ENCODE measurements at places on chromosomes 5 and 9. TPM values are rescaled to one million over a fixed set of nuclear protein-coding genes. Genes with fewer than 3 reads are reported as not detected.

DNA sequence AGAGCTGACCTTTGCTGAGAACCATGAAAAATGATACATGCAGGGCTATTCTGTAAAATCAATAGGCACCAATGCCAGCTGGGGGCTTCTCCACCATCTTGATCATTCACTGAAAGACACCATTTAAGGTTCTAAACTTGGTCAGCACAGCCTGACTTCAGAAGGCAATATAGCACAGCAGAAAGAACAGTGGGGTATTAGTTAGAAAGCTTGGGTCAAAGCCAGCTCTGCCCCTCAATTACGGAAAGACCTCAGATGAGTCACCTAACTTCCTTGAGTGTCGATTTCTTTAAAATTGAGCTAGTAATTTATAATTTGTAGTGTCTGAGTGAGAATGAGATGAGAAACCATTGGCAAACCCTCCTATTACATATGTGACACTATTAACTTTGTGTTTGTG, 3.4 kb downstream of the TNC start:
- no peaks in the 10 kb centered on the region for H3K36me3 ChIP-seq
- no peak for DNase-seq
- no peak overlapping the region for H3K4me3 ChIP-seq
- peaks cover 71% of the 10 kb centered on the region for H3K27me3 ChIP-seq

GRCh38 chr5:179817470-179817840, 3.2 kb upstream of the SQSTM1 start:
- no peak overlapping the region for H3K27ac ChIP-seq
- peak overlapping the region; percentile 63 for H3K4me3 ChIP-seq
- DNase-seq, result no peak

- no peaks in the 10 kb centered on the region for H3K36me3 ChIP-seq
- DNase-seq, result no peak
- no peaks in the 10 kb centered on the region for H3K4me1 ChIP-seq
Measured at GRCh38 chr5:149389552-149390495, 10.7 kb upstream of the IL17B start.

GRCh38 chr9:95383185-95383676, 65.7 kb upstream of the FANCC start:
- H3K36me3 ChIP-seq, result no peaks in the 10 kb centered on the region
- no peak for DNase-seq
- peaks cover 22% of the 10 kb centered on the region for H3K27me3 ChIP-seq

DNA sequence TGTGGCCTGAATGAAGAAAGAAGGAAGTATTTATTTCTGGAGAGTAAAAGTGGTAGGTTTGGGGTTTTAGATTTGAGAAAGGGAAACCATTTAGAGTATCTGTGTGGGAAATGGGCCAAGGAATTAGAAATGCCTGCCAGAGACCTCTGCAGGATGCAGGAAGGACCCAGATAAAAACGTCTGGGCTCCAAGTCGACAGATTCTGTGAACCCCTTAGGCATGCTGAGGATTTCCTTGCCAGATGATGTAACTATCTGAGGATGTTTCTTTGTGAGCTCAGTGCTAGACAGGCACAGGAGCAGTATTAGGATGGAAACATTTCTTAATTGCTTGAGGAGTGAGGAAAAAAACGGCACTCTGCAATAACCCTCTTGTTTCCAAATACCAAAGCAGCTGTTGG, 251.8 kb upstream of the DMRT1 start:
- H3K36me3 ChIP-seq, result no peaks in the 10 kb centered on the region
- no peaks in the 10 kb centered on the region for H3K27me3 ChIP-seq
- no peak for DNase-seq
- H3K27ac ChIP-seq, result peak overlapping the region; percentile 31
- no peak overlapping the region for H3K4me3 ChIP-seq

- no peaks in the 10 kb centered on the region for H3K36me3 ChIP-seq
- no peaks in the 10 kb centered on the region for H3K4me1 ChIP-seq
- no peaks in the 10 kb centered on the region for H3K27me3 ChIP-seq
- H3K4me3 ChIP-seq, result no peak overlapping the region
- no peak overlapping the region for H3K27ac ChIP-seq
Measured at GRCh38 chr9:120377268-120378159, 202.5 kb downstream of the CDK5RAP2 start.

- no peak overlapping the region for H3K4me3 ChIP-seq
- no peaks in the 10 kb centered on the region for H3K36me3 ChIP-seq
- H3K27me3 ChIP-seq, result no peaks in the 10 kb centered on the region
- H3K27ac ChIP-seq, result peak overlapping the region; percentile 5
Measured at GRCh38 chr5:96691503-96692303, 29.5 kb downstream of the CAST start.

- no peak overlapping the region for H3K27ac ChIP-seq
- no peak for DNase-seq
- H3K4me3 ChIP-seq, result no peak overlapping the region
Measured at GRCh38 chr9:69577123-69577522, 95.0 kb downstream of the APBA1 start.

DNA sequence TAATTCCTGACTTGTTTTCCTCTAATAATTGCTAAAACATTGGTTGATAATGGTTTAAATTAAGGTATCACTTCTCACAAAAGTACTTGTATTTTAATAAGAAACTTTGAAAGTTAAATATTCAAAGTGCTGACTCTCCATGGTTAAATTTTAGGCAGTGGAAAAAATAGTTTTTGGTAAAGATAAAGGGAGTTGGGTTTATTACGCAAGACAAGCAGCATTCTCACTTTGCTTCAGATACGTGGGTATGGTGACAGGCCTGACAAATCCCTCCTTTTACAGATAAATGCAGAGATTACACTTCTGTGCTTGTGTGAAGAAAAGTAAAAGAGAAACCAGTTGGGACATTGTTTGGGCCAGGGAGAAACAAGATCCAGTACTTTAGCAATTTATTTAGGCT, 14.5 kb upstream of the FAM170A start:
- DNase-seq, result no peak
- H3K4me1 ChIP-seq, result no peaks in the 10 kb centered on the region
- no peaks in the 10 kb centered on the region for H3K27me3 ChIP-seq
- no peak overlapping the region for H3K4me3 ChIP-seq

DNA sequence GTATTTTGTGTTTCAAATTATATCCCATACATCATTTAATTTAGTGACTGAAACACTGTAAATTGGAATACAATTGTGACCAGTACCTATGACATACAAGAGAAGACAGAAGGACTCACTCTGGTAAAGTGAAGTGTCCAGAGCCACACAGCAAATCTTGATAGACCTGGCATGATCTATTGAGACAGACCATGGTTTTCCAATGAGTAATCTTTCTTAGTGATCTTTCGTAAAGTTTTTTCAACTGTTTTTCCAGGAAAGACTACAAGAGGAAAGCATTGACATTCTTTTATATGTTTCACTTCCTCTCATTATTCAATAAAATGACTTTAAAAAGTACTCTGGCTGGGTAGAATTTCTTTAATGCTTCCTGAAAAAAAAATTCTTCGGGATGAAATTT, 43.3 kb upstream of the ALDH1A1 start:
- H3K36me3 ChIP-seq, result no peaks in the 10 kb centered on the region
- H3K27me3 ChIP-seq, result peaks cover 21% of the 10 kb centered on the region
- DNase-seq, result no peak
- peaks cover 9% of the 10 kb centered on the region for H3K4me1 ChIP-seq
- no peak overlapping the region for H3K4me3 ChIP-seq
- no peak overlapping the region for H3K27ac ChIP-seq

DNA sequence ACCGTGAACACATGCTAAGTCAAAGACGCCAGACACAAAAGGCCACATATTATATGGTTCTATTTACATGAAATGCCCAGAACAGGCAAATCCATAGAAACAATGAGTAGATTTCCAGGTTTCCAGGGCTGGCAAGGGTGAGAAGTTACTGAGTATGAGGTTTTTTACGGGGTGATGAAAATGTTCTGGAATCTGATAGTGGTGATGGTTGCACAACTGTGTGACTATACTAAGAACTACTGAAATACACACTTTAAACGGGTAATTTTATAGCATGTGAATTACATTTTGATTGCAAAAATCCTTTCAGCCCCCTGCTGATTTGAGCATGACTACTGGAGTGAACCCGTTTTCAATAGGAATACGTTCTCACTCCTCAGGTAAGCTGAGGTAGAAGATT, 46.7 kb upstream of the TBC1D9B start:
- no peaks in the 10 kb centered on the region for H3K27me3 ChIP-seq
- no peak overlapping the region for H3K27ac ChIP-seq
- DNase-seq, result no peak
- H3K4me1 ChIP-seq, result no peaks in the 10 kb centered on the region
- no peak overlapping the region for H3K4me3 ChIP-seq
- no peaks in the 10 kb centered on the region for H3K36me3 ChIP-seq

DNA sequence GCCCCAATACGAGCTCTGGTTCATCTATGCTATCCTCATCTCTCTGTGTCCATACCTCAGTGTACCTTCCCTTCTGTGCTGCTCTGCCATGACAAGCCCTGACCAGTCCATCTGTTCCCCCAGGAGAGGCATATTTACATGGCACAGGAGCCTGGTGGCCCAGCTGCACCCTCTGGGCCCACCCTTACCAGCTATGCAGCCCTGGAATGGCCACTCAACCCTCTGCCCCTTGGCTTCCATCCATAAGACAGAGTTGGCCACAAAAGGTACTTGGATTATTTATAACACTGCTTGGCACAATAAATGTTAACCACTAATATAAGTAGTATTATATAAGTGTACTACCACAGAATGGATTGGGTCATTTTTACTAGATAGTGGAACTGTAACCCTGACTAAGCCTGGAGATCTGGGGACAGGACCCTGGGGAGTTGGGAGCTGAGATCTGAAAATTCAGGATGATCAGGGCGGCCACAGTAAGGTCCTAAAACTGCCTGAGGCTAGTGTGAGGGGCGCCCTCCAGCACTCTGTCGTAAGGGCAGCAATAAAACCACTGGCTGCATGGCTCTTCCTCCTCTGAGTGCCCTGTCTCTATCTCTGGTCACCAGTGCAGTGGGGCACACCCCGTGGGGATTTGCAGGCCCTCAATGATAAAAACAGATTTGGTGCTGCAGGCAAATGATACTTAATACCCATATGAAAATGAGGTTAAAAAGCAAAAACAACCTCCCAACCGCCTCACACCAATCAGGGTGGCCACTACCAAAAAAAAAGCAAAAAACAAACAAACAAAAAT, 65.8 kb downstream of the SEMA4D start:
- H3K4me1 ChIP-seq, result peaks cover 90% of the 10 kb centered on the region
- no peak for DNase-seq
- peak overlapping the region; percentile 22 for H3K27ac ChIP-seq
- H3K4me3 ChIP-seq, result no peak overlapping the region

GRCh38 chr5:120919017-120919416, 454.9 kb downstream of the PRR16 start:
- no peaks in the 10 kb centered on the region for H3K27me3 ChIP-seq
- no peaks in the 10 kb centered on the region for H3K4me1 ChIP-seq
- H3K36me3 ChIP-seq, result no peaks in the 10 kb centered on the region
- no peak overlapping the region for H3K27ac ChIP-seq
- H3K4me3 ChIP-seq, result no peak overlapping the region
- DNase-seq, result no peak

GRCh38 chr9:116639251-116639741, 47.8 kb upstream of the TRIM32 start:
- H3K4me1 ChIP-seq, result no peaks in the 10 kb centered on the region
- H3K27ac ChIP-seq, result no peak overlapping the region
- H3K36me3 ChIP-seq, result no peaks in the 10 kb centered on the region
- no peak overlapping the region for H3K4me3 ChIP-seq
- DNase-seq, result no peak
- no peaks in the 10 kb centered on the region for H3K27me3 ChIP-seq

GRCh38 chr5:390623-391491, 52.1 kb upstream of the EXOC3 start:
- DNase-seq, result no peak
- peaks cover 29% of the 10 kb centered on the region for H3K36me3 ChIP-seq
- peaks cover 50% of the 10 kb centered on the region for H3K4me1 ChIP-seq
- peak overlapping the region; percentile 24 for H3K27ac ChIP-seq
- no peaks in the 10 kb centered on the region for H3K27me3 ChIP-seq
- H3K4me3 ChIP-seq, result peak overlapping the region; percentile 76

GRCh38 chr5:80608731-80609130, 38.7 kb upstream of the ANKRD34B start:
- no peak overlapping the region for H3K27ac ChIP-seq
- H3K4me1 ChIP-seq, result no peaks in the 10 kb centered on the region
- no peak overlapping the region for H3K4me3 ChIP-seq
- no peaks in the 10 kb centered on the region for H3K27me3 ChIP-seq

GRCh38 chr5:110968246-110969005, 103.1 kb upstream of the TSLP start:
- no peak overlapping the region for H3K27ac ChIP-seq
- no peak for DNase-seq
- peaks cover 6% of the 10 kb centered on the region for H3K27me3 ChIP-seq
- no peaks in the 10 kb centered on the region for H3K4me1 ChIP-seq
- H3K36me3 ChIP-seq, result peaks cover 1% of the 10 kb centered on the region
- H3K4me3 ChIP-seq, result no peak overlapping the region

DNA sequence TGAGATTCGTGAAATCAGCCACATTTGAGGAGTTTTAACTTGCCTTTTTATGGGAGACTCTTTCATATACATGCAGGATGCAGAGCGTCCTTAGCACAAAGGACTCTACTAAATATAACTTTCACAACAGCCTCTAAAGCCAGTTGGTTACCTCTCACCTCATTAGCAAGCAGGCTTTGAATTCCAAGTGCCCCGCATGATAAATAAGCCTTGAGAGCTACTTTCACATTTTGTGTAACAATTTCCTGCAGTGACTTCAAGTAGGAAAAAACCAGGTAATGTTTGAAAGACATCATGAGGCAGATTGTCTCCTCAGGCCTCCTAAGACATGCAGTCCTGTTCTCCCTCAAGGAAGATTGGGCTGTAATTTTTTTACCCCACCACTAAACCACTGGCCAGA, 50.5 kb downstream of the RALGPS1 start:
- DNase-seq, result no peak
- no peaks in the 10 kb centered on the region for H3K4me1 ChIP-seq
- no peak overlapping the region for H3K4me3 ChIP-seq
- H3K27me3 ChIP-seq, result peaks cover 39% of the 10 kb centered on the region
- H3K36me3 ChIP-seq, result no peaks in the 10 kb centered on the region

DNA sequence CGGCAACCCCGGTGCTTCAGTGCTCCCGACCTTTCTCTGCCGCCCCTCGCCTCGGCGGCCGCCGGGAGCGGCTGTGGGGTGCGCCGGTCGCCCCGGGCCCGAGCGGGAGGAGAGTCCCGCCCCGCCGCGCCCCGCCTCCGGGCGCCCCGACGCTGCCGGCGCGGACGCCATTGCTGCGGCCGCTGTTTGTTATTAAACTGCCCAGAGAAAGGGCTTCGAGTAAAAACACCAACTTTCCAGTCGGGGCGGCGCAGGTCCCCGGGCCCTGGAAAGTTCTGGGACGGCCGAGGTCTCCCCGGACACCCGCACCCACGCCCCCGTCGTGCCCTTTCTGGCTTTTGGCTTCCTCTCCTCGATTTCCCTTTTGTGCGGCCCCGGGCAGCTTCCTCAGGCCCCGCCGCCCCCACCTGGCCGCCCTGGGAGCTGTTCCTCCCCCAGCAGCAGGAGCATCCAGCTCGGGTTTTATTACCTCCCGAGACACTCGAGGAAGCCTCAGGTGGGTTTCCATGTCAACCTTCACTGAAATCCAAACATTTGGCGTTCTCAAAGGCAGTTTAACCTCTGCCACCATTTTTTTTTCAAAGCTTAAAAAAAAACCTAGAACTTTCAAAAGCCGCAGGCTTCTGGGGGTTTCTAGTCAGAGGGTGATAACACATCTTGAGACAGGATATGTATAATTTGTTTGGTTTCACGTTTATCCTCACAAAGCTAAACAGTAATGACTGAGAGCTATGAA, 334.4 kb downstream of the CWC27 start:
- DNase-seq, result peak; percentile 62
- H3K27ac ChIP-seq, result peak overlapping the region; percentile 47
- peaks cover 13% of the 10 kb centered on the region for H3K27me3 ChIP-seq
- H3K36me3 ChIP-seq, result no peaks in the 10 kb centered on the region
- H3K4me3 ChIP-seq, result peak overlapping the region; percentile 83

PDZD2 gene
- total RNA-seq, result 0.02 TPM

EIF4E1B gene
- not detected for total RNA-seq

FABP6 gene
- total RNA-seq, result not detected

FOXI1 gene
- total RNA-seq, result not detected

PCDHGA12 gene
- 0.17 TPM for total RNA-seq

TXNDC8 gene
- total RNA-seq, result not detected

TMED9 gene
- total RNA-seq, result 96.2 TPM

Data from activated T-cell treated with anti-CD3 and anti-CD28 coated beads, Interleukin-2, amount 50 U/mL, for 72 hours (primary cell).